AML-193 (cell line): ENCODE measurements at places on chromosomes 7 and 10.

- no peak for DNase-seq
Measured at GRCh38 chr10:16756561-16757221, 60.5 kb downstream of the RSU1 start.

- DNase-seq = no peak
Measured at GRCh38 chr7:4682621-4683042, 537 bp downstream of the FOXK1 start.

GRCh38 chr10:118800920-118801319 is 46.1 kb upstream of the CACUL1 start:
- DNase-seq = peak; percentile 2

DNA sequence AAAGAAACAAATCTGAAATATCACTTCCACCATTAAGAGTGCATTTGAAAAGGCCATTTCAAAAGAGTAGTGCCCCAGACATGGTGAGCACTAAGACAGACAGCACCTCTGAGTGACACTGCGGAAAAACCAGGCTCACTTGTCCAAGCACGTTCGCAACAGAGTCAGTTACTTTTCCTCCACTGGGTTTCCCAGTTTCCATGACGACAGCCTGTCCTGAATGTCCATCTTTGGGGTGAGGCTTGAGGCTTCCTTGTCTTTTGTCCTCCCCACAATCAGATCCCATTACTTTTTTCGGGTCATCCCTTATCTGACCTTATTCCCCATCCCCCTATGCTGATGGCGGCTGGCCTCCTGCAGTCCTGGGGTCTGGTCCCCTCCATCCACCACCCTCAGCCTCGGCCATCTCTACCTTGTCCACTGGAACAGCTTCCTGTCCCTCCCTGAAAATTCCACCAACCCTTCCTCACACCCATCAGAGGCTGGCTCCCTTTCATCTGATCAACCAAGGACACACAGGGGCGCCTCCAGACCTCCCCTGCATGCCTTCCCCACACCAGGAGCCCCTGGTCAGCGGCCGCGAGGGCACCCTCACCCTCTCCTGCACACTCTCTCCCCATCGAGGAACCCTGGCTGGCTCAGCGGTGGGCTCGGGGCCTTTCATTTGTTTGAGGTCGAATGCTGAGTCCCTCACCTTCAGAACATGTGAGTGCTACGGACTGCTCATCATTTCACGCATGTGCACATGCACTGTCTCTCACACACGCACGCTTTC is 363.6 kb downstream of the DNAJB6 start:
- no peak for DNase-seq

DNA sequence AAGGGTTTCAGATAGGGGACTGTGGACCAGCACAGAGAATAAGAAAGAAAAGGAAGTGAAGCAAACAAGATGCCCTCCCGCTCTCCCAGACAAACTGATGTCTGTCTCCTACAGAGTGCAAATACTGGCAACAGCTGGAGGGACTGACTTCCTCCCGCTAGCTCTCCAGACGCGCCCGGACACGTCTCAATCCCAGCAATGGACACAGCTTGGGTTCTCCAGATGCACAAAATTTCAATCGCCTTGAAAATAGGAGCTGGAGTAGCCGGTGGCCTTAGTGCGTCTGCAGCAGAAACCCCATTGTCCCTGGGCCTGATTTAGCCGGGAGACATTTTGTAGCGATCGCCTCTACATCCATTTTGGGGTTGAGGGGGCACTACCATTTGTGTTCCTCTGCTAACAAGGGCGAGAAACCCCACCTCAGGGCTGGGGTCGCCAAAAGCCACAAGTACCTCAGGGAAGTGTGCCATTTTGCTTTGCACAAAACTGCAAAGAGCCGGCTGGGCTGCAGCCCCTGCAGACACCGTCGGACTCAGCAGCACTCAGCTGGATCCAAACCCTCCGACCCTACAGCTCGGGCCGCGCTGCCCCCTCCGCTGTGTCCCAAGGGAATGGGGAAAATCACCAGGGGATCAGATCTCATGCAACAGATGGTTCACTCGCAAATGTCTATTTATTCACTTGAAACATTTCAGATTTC is 5.9 kb downstream of the CPA2 start:
- no peak for DNase-seq

DNA sequence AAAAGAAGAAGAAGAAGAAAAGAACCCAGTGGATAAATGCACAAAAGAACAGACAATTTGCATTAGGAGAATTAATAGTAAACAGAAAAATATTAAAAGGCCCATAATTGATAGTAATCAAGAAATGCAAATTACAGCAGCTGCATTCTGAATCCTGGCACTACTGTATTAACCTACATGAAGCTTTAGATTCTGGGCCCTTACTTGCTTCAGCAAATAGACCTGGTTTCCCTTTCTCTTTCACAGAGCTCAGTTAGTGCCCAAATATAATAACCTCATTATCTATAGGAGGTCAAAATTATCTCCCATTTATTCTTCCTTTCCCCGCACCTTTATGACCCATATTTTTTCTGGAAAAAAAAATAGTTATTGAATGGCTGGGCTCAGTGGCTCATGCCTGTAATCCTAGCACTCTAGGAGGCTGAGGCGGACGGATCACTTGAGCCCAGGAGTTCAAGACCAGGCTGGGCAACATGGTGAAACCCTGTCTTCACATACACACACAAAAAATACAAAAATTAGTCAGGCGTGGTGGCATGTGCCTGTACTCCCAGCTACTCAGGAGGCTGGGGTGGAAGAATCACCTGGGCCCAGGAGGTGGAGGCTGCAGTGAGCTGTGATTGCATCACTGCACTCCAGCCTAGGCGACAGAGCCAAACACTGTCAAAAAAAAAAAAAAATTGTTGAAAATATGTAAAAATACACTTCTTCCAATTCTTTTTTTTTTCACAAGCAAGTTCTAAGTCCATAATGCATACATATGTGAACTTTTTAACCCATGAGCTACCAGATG is 36.0 kb upstream of the PIK3AP1 start:
- DNase-seq = no peak

- DNase-seq = no peak
Measured at GRCh38 chr7:44277391-44277790, 48.0 kb downstream of the CAMK2B start.

DNA sequence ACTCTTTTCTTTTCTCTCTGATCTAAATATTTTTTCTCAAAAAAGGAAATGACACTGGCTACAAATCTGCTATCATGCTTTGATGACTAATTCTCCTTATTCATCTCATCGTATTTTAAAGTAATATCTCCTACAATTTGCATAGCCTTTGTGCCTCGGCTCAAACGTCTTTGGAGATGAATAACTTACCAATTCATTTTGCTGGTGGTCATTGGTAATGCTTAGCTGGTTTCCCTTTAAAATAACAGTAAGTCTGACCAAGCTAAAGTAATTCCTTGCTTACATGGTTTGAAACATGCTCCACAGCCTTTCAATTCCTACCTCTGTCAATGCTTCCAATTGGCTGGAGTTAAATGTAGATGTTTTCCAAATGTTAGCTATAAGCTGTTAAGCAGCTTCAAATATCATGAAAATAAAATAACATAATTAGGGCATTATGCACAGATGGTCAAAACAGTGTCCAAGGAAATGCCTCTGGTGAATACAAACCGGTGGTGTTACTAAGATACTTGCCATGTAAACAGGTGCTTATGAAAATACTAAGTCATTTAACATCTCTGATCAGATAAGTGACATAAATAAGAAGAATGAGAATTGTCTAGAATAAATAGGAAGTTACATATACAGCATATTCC is 435.0 kb downstream of the POM121L12 start:
- DNase-seq = no peak

- no peak for DNase-seq
Measured at GRCh38 chr7:158357898-158358821, 229.5 kb downstream of the PTPRN2 start.

DNA sequence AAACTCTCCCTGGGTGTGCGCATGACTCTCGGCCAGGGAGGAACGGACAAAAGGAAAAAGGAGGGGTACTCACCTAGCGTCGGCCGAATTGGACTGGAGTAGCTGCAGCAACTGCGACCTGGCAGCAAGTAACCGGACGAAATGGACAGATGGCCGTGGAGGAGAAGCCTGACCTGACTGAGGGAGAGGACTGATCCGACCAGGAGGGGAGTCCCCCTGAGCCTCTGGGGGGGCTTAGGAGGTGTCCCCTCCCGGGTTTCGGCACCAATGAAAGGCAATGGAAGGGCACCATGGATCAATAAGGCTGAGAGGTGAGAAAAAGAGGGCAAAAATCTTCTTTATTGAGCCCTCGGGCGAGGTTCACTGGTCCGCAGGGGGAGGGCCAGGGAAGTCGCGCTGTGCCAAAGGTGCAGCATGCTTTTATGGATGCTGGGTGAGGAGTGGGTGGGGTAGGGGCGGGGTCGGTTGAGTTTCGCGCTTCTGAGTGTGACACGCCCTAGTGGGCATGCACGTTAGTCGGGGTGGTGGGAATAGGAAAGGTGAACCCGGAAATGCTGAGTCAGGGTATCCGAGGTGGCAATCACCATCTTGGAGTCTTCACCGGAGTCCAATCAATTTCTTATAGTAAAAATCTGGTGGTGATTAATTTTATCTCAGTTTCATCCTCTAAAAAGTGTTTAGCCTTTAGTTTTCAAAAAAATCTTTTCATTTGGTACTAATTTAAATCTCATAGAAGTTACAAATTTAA is 638.5 kb upstream of the DPP6 start:
- no peak for DNase-seq

GRCh38 chr10:62083412-62084267 is 182.1 kb downstream of the ARID5B start:
- DNase-seq = no peak

DNA sequence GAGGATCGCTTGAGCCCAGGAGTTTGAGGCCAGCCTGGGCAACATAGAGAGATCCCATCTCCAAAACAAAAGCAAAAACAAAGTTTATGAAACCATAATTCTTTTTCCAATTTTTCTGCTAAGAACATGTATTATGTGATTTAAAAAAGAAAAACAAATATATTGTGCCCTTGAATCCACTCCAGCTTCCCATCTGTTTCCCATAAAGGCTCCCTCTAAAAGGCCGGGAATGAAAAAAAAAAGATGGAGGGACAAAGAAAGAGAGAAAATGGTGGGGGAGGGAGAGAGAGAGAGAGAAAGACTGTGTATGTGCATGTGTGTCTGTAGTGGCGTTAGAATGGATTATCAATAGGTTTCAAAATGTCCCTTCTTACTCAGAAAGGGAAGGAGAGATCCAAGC is 20.5 kb upstream of the GSDME start:
- DNase-seq = no peak

DNA sequence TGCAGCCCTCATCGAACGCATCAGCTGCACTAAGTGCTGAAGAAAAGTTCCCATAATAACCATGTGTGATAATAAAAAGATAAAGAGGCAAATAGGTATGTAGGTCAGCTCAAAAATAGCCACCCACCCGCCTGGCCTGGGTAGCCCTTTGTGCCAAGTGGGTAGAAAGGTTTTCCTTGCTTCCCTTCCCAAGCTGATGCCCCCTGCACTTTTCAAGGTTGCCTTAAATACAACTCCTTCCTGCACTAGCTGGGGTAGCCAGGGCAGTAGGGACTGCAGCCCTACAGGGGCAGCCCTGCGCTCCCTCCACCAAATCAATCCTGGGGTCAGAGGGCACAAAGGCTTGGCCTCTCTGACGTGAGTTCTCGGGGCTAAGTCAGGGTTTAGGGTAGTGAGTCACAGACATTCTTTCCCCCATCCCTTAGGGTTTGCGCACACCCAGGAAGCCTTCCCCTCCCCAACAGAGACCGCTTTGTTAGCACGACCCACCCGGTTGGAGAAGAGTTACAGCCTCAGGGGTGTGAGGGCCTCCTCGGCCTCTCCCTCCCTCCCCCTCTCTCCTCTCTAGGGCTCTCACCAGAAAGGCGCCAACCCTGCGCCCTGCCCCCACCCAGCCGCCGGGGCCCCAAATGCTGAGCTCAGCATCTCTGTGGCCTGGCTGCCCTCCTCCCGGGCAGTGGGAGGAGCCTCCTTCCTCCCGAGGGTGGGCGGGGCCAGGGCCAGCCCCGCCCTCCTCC is 13.3 kb upstream of the DDIT4 start:
- DNase-seq = peak; percentile 32

DNA sequence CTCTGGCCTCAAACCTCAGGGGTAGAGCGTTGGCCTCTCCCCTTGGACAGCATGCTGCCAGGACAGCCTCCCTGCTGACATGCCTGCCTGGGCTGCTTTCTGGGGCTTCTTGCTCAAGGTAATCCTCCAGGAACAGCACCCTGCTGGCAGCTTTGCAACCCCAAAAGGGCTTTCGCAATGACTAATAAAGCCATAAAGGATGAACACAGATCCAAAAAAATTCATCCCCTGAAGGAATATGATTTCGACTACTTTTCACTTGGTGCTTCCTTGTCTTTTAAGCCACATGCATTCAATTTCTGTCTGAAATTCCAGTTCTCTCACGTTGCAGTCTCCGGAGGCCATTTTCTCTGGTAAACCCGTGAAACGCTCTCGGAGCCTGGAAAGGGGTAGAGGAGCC is 15.1 kb upstream of the SH3PXD2A start:
- DNase-seq = no peak

GRCh38 chr10:43943119-43943817 is 294.6 kb upstream of the ZNF32 start:
- DNase-seq = no peak

- DNase-seq = no peak
Measured at GRCh38 chr7:142263598-142264380, 5.9 kb upstream of the PRSS58 start.

GRCh38 chr10:13860886-13861285 is 274.1 kb downstream of the PRPF18 start:
- no peak for DNase-seq

- DNase-seq = no peak
Measured at GRCh38 chr7:139043823-139044812, 8.3 kb upstream of the ZC3HAV1L start.

GRCh38 chr10:55630491-55631056 is 730.5 kb downstream of the ZWINT start:
- no peak for DNase-seq

DNA sequence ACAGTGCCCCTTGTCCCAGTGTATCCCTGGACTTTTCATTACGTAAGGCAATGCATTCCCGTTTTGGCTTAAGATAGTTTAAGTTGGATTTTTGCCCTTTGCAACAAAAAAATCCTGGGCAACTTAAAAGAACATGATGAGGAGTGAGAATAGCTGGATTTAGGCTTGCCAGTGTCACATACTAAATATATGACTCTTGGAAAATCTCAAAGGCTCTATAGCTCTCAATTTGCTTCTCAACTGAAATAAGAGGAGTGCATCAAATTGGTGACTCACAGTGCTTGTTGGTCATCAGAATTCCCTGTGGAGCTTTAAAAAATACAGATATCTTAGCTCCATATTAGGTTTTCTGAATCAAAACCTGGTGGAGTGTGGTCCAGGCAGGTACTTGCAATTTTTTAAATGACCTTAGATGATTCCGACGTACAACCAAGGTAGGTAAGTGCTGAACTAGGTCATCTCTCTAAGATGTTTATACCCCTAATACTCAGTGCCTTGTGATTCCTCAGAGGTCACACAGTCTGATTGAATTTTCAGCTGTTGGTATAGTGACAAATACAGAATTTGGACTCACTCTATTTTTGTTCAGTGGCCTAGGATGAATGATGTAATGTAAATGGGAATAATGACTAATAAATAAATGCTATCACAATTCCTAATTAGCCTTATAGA is 33.9 kb upstream of the ORC5 start:
- DNase-seq = no peak
